Osteoblast (primary cell): ENCODE measurements at places on chromosomes 7 and 10. TPM values are rescaled to one million over a fixed set of nuclear protein-coding genes. Genes with fewer than 3 reads are reported as not detected.

DNA sequence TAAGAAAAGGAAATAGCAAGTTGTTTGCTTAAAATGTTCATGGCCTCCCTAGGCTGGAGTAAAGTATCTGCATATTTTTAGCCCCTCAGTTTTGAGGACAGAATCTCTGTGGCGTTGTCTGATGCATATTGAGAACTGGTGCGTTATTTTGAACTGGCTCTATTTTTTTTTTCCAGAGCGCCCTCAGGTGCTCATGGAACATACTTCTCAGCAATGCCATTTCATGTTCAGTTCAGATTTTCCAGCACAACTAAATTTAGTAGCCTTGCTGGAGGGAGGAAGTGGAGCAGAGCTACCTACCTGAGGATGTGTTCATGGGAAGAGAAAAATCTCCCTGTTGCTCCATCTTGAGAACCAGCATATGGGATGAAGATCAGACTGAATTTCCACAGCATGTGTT is 870.5 kb downstream of the LRMDA start:
- DNase-seq = no peak

GRCh38 chr7:37703361-37703760 is 19.8 kb downstream of the GPR141 start:
- DNase-seq = no peak

- peak; percentile 93 for DNase-seq
Observed at GRCh38 chr7:44103923-44104859, at the start of gene AEBP1. Gene AEBP1 (plus strand): TSS chr7:44104345. CDS start chr7:44104666, 321 bp downstream.

Gene NRBF2
- total RNA-seq = 35.1 and 43.3 TPM in 2 replicates

Gene BUD31
- total RNA-seq = 122 and 124 TPM in 2 replicates
